T-cell (primary cell): ENCODE measurements at places on chromosomes 13 and 19. TPM values are rescaled to one million over a fixed set of nuclear protein-coding genes. Genes with fewer than 3 reads are reported as not detected.

Gene LMTK3
- total RNA-seq = 17.5 TPM

Gene TGFBR3L
- total RNA-seq = 1.6 TPM

Gene MEIS3
- total RNA-seq = not detected

Gene SIAH3
- total RNA-seq = 0.19 TPM

Gene TPTE2
- not detected for total RNA-seq

Gene LGI4
- 0.93 TPM for total RNA-seq

DNA sequence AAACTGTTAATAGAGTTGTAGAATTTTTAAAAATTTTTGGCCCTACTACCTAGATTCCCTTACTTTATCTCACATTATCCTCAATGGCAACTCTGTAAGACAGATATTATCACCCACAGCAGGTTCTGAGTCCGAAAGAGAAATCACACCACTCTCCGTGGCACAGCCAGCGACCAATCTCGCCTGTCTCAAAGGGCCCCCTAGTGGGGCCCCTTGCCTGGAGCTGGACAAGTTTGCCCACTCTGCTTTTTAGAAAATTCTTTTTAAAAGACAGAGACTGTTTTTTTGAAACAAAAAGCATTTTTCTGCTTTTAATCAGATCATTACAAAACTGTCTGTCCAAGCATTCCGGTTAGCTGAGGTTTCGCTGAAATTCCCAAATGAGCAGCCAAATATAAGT is 21.7 kb downstream of the PHF11 start:
- H3K36me3 ChIP-seq = peaks cover 74% of the 10 kb centered on the region
- H3K27ac ChIP-seq = no peak overlapping the region
- no peak for DNase-seq
- H3K27me3 ChIP-seq = no peaks in the 10 kb centered on the region

GRCh38 chr19:34375598-34375997 is 10.6 kb downstream of the GPI start:
- H3K27ac ChIP-seq = no peak overlapping the region
- peaks cover 64% of the 10 kb centered on the region for H3K36me3 ChIP-seq
- no peaks in the 10 kb centered on the region for H3K4me1 ChIP-seq
- no peak overlapping the region for H3K4me3 ChIP-seq
- no peak for DNase-seq

DNA sequence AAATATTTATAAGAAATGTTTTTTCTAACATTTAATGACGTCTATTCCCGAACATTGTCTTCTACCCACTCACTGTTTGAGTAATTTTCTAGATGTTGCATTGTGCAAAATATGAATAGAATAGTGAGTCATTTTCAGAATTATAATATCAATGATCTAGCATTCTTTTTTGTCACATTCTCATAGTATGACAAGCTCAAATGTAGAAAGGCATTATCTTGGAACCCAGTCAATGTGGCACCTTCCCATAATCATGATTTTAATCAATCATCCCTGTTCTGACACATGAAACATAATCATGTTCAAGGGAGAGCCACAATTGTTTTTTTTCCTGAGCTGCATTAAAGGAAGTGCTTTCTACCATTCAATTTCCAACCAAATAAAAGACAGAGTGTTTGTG is 265.8 kb downstream of the OXGR1 start:
- H3K27ac ChIP-seq = no peak overlapping the region
- no peaks in the 10 kb centered on the region for H3K27me3 ChIP-seq
- no peaks in the 10 kb centered on the region for H3K4me1 ChIP-seq

DNA sequence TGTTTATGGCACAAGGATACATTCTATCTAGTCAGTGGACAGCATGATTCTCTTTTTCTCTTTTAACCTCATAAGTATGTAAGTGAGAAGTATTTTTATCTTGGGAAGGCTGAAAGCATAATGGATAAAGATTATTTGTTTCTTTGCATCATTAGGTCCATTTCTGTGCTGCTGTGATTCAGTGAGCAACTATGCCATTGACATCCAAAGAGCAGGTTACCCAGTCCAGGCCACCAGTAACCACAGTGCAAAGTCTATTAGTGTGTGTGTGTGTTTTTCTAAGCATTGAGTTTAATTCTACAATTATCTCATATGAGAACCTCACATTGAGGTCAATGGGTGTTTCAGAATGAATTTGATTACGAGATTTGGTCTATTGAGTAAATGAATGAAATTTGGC is 158.8 kb upstream of the DACH1 start:
- no peaks in the 10 kb centered on the region for H3K27me3 ChIP-seq
- no peak overlapping the region for H3K4me3 ChIP-seq
- H3K36me3 ChIP-seq = no peaks in the 10 kb centered on the region
- no peak overlapping the region for H3K27ac ChIP-seq
- no peak for DNase-seq

DNA sequence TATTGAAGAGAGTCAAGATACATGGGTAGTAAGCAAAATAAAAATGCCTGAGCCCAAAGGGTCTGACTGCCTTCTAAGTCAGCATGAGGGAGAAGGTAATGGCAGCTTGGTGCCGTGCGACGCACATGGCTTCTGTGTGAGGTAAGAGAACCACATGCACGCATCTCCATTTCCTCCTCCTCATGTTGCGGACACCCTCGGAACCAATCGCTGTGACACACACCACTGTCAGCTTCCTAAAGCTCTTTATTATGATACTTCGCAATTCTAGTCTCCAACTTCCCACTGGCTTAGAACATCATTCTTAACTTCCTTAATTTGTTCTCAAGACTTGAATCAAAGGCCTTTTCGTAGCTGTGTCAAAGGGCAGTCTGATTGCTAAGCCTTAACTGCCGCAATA is 170.1 kb downstream of the OXGR1 start:
- no peaks in the 10 kb centered on the region for H3K27me3 ChIP-seq
- DNase-seq = no peak
- no peak overlapping the region for H3K4me3 ChIP-seq
- no peak overlapping the region for H3K27ac ChIP-seq
- no peaks in the 10 kb centered on the region for H3K36me3 ChIP-seq

DNA sequence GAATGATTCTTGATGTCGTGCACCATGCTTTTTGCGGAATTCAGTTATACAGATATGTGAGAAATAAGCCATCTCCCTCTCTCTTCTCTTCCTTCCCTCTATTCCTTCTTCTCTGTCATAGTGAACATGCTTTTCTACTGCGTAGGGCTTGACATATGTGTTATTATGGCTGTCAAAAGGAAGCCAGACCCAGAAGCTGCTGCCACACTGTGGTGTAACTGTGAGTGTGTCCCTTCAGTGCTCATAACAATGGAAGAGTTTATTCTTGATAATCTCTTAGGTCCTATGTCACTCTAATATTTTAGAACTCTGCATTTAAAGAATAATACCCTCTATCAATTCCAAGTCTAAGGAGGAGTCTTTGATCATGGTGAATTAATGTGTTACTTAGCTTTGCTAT is 208.9 kb upstream of the TMTC4 start:
- DNase-seq = no peak
- no peak overlapping the region for H3K27ac ChIP-seq
- no peak overlapping the region for H3K4me3 ChIP-seq

GRCh38 chr13:53405616-53406015 is 377.0 kb downstream of the OLFM4 start:
- no peak for DNase-seq
- no peaks in the 10 kb centered on the region for H3K36me3 ChIP-seq
- no peak overlapping the region for H3K27ac ChIP-seq
- no peaks in the 10 kb centered on the region for H3K4me1 ChIP-seq

GRCh38 chr19:35986664-35987570 is 8.1 kb upstream of the SDHAF1 start:
- no peak overlapping the region for H3K27ac ChIP-seq
- no peak for DNase-seq
- H3K36me3 ChIP-seq = no peaks in the 10 kb centered on the region
- H3K4me3 ChIP-seq = peak overlapping the region; percentile 32
- no peaks in the 10 kb centered on the region for H3K4me1 ChIP-seq
